MG63 (cell line): ENCODE measurements at places on chromosomes 11 and 22.

DNA sequence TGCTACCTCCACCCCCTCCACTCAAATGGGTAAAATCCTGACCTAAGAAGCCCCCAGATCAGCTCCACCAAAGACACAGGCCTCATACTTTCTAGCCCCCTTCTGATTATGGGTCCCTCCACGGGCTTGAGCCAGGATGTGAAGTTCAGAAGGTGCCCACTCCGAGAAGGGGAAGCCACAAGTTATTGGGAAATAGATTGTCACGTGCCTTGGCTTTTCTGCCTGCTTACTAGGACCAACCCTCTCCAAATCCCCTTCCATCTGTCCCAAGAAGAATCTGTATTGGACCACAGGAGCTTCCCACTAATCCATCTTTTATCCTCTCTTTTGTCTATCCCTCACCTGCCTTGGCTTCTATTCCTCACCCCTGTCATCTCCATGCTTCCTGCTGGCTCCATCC is 3.0 kb upstream of the NRGN start:
- DNase-seq: no peak

GRCh38 chr11:47964546-47964945 is 15.8 kb upstream of the PTPRJ start:
- peak; percentile 52 for DNase-seq

GRCh38 chr22:37473437-37473946 is 12.7 kb downstream of the MFNG start:
- no peak for DNase-seq

GRCh38 chr11:77096591-77097019 is 6.0 kb upstream of the OMP start:
- no peak for DNase-seq

- DNase-seq: no peak
Observed at GRCh38 chr22:23910496-23911190, 16.5 kb downstream of the MIF start.

GRCh38 chr11:489610-490185 is 17.3 kb downstream of the RNH1 start:
- no peak for DNase-seq

GRCh38 chr22:35819421-35819820 is 101.7 kb downstream of the APOL5 start:
- DNase-seq: no peak

GRCh38 chr11:27183672-27184457 is 143.2 kb downstream of the BBOX1 start:
- DNase-seq: no peak

GRCh38 chr22:27385261-27385998 is 416.1 kb downstream of the MN1 start:
- no peak for DNase-seq

- DNase-seq: peak; percentile 33
Observed at GRCh38 chr11:15893080-15893492, 463.3 kb downstream of the SOX6 start.

DNA sequence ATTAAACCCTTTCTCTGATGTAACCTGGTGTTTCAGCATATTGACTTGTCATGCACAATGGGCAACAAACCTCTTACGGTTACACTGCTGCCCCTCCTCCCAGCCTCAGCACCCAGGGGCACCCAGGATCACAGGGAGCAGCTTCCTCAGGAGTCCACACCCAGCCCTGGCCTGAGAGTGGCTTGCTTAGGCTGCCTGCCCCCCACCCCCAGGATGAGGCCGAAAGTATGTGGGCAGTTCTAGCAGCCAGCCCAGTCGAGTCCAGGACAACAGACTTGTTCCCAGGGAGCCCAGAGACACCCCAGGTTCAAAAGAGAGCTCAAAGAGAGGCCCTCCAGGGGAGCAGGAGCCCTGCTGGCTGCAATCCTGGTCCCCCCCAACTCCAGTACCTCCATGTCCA is 108.1 kb upstream of the THY1 start:
- no peak for DNase-seq

DNA sequence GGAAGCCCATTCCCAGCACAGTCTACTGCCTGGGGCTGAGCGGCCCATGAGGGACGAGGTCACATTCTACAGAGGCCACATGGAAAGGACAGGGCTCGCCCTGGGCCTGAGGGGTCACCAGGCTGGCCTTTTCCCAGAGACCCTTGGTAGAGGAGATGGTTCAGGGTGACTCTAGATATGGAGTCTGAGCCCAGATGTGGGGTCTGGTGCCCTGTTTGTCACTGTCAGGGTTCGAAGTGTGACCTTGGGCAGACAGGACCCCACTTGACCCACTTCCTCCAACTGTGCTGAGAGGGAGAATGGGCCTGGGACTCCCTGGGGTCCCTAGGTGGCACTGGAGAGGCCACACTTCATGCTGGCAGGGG is 81.0 kb downstream of the MYEOV start:
- DNase-seq: no peak

DNA sequence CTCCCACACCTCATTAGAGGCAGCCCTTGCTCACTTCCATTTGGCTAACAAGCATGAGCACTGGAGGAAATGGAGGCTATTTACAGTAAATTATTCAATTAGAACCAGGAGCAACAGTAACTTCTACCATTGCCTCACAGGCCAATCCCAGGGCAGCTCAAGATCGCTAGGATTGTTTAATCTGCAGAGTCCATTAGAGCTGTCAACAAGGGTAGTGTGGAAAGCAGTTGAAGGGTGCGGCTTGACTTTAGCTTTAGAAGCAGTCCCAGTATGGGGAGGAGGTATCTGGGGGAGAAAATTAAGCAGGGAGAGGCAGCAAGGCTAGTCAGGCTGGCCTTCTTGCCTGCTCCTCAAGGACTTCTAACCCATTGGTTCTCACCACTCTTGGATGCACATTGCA is 38.3 kb upstream of the CYP2R1 start:
- no peak for DNase-seq

DNA sequence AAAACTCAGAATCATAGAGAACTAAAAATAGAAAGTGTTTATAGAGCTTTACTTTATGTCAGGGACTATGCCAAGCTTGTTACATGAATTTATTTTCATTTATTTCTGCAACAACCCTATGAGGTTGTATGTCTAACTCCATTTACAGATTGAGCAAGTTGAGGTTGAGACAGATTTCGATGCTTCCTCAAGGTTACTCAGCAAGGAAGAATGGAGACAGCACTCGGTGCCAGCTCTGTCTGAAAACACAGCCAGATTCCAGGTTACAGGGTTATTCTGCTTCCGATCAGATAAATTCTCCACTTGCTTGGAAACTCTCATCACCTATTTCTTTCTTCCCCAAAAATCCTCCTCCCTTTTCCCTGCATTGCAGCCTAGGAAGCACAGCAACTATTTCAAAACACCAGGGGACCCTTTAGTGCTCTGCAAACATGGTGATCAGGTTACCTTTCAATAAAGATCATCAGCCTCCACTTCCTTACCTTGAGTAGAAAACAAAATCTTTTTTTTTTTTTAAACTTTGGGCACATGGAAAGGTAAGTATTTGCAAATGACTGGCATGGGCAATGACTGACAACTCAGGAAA is 7.0 kb downstream of the MMP3 start:
- DNase-seq: peak; percentile 26

DNA sequence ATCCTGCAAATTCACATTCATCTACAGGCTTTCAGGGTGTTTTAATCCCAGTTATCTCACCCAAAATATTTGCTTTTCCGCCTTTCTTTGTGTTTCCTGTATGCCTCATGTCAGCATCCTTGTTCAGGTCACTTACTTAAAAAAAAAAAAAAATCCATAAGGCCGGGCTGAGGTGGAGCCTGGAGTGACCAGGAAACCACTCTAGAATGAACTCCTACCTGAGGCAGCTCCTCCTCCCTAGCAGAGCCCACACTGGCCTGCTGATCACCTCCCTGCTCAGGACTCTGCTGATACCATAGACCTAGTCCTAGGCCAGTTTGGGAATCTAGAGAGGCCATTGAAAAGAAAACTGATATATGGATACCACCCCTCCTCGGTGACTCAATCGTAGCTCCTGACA is 8.7 kb upstream of the DGAT2 start:
- DNase-seq: no peak

DNA sequence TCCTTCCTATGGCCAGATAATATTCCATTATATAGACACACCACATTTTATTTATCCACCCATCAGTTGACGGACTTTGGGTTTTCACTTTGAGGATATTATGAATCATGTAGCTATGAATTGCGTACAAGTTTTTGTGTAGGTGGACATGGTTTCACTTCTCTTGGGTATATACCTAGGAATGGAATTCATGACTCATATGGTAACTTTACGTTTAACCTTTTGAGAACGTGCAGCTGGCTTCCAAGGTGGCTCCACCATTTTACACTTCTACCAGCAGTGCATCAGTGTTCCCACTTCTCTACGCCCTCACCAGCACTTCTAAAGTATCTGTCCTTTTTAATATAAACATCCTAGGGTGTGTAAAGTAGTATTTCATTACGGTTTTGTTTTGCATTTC is 112.0 kb downstream of the PLEKHA7 start:
- no peak for DNase-seq

- no peak for DNase-seq
Observed at GRCh38 chr22:35443338-35443737, 43.4 kb downstream of the MCM5 start.
